ENCODE measurements at places on chromosomes 3 and 15. TPM values are rescaled to one million over a fixed set of nuclear protein-coding genes. Genes with fewer than 3 reads are reported as not detected.

Gene CHRM5
- total RNA-seq, result under 0.01 TPM

Gene NMNAT3
- total RNA-seq, result 0.59 TPM

DNA sequence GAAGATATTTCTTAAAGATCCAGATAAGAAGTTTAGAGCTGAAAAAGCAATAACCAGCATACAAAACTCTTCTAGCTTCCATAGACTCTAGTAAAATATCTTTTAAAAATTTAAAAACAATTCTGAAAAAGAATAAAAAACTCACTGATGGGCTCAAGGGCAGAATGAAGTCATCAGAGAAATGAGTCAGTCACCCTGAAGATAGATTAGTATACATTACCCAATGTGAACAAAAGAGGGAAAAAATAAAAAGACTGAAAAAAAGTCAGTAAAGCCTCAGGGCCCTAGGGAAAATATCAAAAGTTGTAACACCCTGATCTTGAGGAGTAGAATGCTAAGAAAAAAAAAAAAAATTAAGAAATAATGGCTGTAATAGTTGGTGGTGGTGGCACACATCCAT is 11.4 kb downstream of the DET1 start:
- DNase-seq, result peak; percentile 66

DNA sequence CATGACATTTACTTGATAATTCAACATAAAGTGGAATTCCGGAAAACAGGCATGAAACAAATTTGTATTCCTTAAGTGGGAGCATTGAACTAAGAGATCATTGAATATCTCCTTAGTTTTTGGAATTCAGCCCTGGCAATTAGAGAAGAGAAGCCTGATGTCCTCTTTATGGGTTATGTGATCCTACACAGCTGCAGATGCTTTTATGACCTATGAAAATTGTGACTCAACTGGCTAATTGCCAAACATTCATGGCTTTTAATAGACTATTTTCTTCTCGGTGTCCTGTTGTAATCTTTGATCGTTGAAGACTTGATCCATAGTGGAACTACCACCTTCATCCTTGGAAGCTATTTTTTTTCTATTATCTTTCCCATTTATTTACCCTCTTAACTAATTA is 46.1 kb downstream of the AGBL1 start:
- no peak for DNase-seq

DNA sequence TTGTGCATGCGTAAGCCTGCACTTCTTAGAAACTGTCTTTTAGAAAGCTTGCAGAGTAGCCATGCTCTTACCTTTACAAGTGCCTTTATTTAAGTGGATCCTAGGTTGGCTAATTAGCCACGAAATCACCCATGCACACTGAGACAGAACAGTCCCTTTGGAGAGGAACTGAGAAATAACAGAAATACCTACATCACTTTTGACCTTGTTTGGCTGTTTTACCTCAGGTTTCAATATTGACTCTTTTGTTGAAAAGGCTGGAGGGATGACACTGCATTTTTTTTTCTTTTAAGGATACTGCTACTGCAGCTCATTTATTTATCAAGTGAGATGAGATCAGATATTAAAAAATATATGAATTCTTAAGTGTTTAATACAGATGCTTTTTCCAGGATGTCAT is 155.6 kb upstream of the GOLIM4 start:
- no peak for DNase-seq
